NCI-H2029 (cell line): ENCODE measurements at places on chromosomes 3 and 15.

- no peak for DNase-seq
Observed at GRCh38 chr15:76105391-76105790, 45.6 kb downstream of the TMEM266 start.

GRCh38 chr15:66701422-66702034, 508 bp upstream of the SMAD6 start:
- no peak for DNase-seq

GRCh38 chr3:49476563-49476962, 6.5 kb downstream of the DAG1 start:
- no peak for DNase-seq

- no peak for DNase-seq
Observed at GRCh38 chr15:33188159-33188558, 6.4 kb downstream of the FMN1 start.

DNA sequence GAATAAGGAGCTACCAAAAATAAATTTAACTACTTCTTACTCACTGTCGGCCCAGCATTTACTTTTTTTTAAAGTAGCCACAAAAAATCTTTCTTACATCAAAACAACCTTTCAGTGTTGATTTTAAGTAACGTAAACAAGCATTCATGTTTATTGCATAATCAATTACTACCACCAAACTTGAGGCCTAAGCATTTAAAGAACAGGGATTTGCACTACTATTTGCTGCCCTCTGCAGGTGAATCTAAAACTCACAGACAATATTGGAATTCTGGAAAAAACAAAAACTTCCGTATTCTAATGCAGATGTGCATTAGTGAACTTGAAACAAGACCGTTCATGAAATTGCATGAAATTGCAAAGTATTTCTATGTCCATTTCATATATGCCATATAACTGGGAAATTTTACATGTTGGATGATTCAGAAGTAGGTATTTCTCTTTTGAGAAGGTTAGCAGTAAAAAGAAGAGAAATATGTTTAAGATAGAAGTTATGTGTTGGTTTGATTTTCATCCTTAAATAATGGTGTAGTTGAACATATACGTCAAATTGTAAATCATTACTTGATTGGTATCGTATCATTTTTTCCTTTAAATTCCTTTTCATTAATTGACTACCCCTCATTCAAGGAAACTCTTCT, 55.6 kb downstream of the CGGBP1 start:
- DNase-seq: peak; percentile 4

- DNase-seq: no peak
Observed at GRCh38 chr15:50009634-50010033, 109.4 kb downstream of the ATP8B4 start.
